Endothelial cell of umbilical vein (primary cell): ENCODE measurements at places on chromosomes 5 and 9. TPM values are rescaled to one million over a fixed set of nuclear protein-coding genes. Genes with fewer than 3 reads are reported as not detected.

GRCh38 chr5:143739746-143740145, 72.2 kb upstream of the HMHB1 start:
- no peaks in the 10 kb centered on the region for H3K4me1 ChIP-seq
- no peaks in the 10 kb centered on the region for H3K36me3 ChIP-seq
- H3K4me3 ChIP-seq: no peak overlapping the region
- DNase-seq: no peak
- H3K27me3 ChIP-seq: no peaks in the 10 kb centered on the region

DNA sequence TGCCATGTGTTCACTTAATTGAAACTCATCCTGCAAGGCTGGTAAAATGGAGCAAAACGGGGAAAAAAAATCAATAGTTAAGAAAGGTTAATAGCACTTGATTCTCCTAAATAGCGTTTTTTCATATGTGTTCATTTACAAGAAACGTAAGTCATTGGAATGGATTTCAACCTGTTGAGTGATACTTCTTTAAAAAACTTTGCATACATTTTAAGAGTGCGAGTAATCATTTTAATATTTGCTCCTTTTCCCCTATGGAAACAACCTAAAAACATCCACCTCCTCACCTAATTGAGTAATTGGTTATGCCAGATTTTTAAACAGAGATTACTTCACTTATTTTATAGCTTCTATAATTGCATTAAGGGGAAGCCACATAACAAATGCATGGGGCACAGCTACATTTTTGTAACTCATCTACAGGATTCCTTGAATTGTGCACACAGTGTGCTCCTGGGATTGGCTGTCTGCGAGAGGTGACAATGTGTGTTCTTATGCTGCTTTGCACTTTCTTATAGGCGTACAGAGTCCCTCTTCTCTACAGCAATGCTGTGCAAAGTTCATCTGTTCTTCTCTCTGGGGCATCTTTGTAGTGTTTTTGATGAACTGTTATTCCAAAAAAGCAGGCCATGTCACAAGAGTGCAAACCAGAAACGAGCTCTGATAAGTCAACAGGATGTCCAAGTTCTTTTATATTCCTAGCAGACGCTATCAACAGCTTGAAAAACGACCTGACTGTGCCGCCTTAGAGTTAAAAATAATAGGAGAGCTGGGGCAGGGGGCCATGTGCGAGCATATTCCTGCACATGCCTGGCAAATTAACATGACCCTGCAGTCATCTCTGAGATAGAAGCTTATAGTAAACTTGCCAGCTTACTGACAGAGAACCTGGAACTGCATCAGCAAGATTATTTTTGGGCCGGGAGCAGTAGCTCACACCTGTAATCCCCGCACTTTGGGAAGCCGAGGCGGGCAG, 117.9 kb downstream of the GOLPH3 start:
- no peaks in the 10 kb centered on the region for H3K4me1 ChIP-seq
- no peak overlapping the region for H3K4me3 ChIP-seq
- no peaks in the 10 kb centered on the region for H3K27me3 ChIP-seq
- no peak overlapping the region for H3K27ac ChIP-seq
- H3K36me3 ChIP-seq: no peaks in the 10 kb centered on the region
- DNase-seq: no peak

DNA sequence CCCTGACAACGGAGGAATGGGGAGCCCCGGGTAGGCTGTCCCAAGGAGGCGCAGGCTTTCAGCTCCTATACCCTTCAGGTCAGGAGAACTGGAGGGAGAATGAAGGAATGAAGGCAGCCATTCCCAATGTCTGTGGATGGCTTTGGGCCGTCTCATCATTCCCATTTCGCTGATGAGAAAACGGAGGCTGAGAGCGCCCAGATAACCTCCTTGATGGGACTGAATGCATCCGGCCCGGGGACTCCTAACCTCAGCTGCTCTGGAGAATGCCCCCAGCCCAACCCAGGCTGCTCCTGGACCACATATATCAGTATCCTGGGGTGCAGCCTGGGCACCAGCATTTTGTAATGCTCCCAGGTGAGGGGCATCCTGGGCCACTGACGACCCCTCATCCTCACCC, 52.6 kb upstream of the RNU6ATAC start:
- DNase-seq: no peak
- H3K27ac ChIP-seq: no peak overlapping the region
- H3K4me1 ChIP-seq: no peaks in the 10 kb centered on the region
- H3K27me3 ChIP-seq: no peaks in the 10 kb centered on the region
- H3K36me3 ChIP-seq: no peaks in the 10 kb centered on the region

DNA sequence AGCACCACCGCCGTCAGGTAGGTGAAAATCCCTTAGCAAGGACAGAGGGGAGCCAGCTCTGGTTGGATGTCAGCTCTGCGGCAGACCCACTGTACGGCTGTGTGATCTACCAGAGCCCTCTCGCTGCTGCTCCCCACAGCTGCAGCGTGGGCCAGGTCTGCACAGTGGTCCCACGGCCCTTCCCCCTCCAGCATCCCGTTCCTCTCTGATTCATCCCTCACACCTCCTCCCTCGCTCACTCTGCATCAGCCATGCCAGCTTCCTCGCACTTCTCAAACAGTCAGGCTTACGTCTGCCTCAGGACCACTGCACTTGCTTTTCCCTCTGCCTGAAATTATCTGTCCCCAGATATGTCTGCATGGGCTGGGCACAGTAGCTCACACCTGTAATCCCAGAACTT, 26.6 kb upstream of the CFAP157 start:
- H3K27me3 ChIP-seq: no peaks in the 10 kb centered on the region
- H3K27ac ChIP-seq: no peak overlapping the region
- no peaks in the 10 kb centered on the region for H3K4me1 ChIP-seq
- H3K36me3 ChIP-seq: peaks cover 49% of the 10 kb centered on the region
- no peak overlapping the region for H3K4me3 ChIP-seq

DNA sequence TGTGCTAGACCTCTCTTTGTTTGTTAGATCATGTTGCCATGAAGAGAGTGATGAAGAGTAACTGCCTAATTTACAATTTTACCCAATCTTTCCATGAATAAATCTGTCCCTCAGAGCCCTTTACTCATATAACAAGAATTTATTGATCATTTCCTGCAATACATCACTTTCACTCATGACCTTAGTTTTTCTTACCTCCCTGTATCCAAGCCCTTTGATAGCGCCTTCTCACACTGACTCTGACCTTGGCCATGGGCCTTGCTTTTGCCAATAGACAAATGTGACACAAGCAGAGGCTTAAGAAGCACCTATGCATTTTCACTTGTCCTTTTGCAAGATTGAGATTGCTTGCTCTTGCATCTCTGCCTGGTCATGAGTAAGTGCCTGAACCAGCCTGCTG, 288.1 kb downstream of the NNT start:
- no peaks in the 10 kb centered on the region for H3K27me3 ChIP-seq
- H3K36me3 ChIP-seq: no peaks in the 10 kb centered on the region
- H3K4me1 ChIP-seq: no peaks in the 10 kb centered on the region
- DNase-seq: no peak
- no peak overlapping the region for H3K27ac ChIP-seq

GRCh38 chr5:110354915-110355644, 371.4 kb downstream of the TMEM232 start:
- H3K27me3 ChIP-seq: no peaks in the 10 kb centered on the region
- H3K4me3 ChIP-seq: no peak overlapping the region
- no peaks in the 10 kb centered on the region for H3K36me3 ChIP-seq
- no peak for DNase-seq
- H3K27ac ChIP-seq: no peak overlapping the region

DNA sequence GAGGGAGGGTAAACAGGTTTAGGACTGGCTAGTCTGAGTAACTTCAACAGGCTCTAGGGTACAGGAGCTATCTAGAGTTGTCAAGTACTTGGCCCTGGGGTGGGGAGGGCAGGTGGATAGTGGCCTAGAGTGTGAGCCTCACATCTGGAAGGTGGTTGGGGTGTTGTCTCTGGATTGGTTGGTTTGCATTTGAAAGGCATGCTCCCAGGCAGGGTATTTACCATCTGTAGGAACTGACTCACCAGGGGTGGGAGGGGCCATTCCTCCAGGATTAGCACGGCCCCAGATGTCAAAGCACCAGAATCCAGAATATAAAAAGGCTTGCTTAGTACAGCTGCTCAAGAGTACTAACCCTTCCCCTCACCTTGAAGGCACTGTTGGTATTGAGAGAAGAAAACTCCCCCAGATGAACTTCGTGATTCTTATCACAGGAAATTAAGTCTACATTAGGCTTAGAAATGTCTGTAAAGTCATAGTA, 193.3 kb downstream of the NTRK2 start:
- no peak overlapping the region for H3K4me3 ChIP-seq
- peaks cover 21% of the 10 kb centered on the region for H3K4me1 ChIP-seq
- no peaks in the 10 kb centered on the region for H3K27me3 ChIP-seq
- no peaks in the 10 kb centered on the region for H3K36me3 ChIP-seq
- peak; percentile 90 for DNase-seq

GRCh38 chr5:159972538-159973362, 36.2 kb upstream of the TTC1 start:
- H3K4me3 ChIP-seq: no peak overlapping the region
- DNase-seq: no peak
- no peak overlapping the region for H3K27ac ChIP-seq
- peaks cover 35% of the 10 kb centered on the region for H3K27me3 ChIP-seq

DNA sequence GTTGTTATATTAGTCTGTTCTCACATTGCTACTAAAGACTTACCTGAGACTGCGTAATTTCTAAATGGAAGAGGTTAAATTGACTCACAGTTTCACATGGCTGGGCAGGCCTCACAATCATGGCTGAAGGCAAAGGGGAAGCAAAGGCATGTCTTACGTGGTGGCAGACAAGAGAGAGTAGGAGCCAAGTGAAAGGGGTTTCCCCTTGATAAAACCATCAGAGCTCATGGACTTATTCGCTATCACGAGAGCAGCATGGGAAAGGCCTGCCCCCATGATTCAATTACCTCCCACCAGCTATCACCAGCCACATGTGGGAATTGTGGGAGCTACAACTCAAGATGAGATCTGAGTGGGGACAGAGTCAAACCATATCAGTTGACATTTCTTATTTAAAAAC, 374.5 kb upstream of the RORB start:
- H3K27me3 ChIP-seq: no peaks in the 10 kb centered on the region
- no peaks in the 10 kb centered on the region for H3K36me3 ChIP-seq
- H3K4me1 ChIP-seq: no peaks in the 10 kb centered on the region
- no peak overlapping the region for H3K27ac ChIP-seq

- DNase-seq: no peak
- no peak overlapping the region for H3K27ac ChIP-seq
- no peaks in the 10 kb centered on the region for H3K36me3 ChIP-seq
- no peak overlapping the region for H3K4me3 ChIP-seq
These were observed 8.3 kb downstream of the FABP6 start for GRCh38 chr5:160237571-160238093.

GRCh38 chr9:71058660-71059059, 62.8 kb downstream of the TRPM3 start:
- H3K27me3 ChIP-seq: no peaks in the 10 kb centered on the region
- no peaks in the 10 kb centered on the region for H3K4me1 ChIP-seq
- no peak overlapping the region for H3K4me3 ChIP-seq
- DNase-seq: no peak
- no peaks in the 10 kb centered on the region for H3K36me3 ChIP-seq
- H3K27ac ChIP-seq: no peak overlapping the region

GRCh38 chr9:12770261-12770660, 4.6 kb upstream of the LURAP1L start:
- H3K4me1 ChIP-seq: peaks cover 2% of the 10 kb centered on the region
- no peak for DNase-seq
- H3K27ac ChIP-seq: no peak overlapping the region
- no peaks in the 10 kb centered on the region for H3K36me3 ChIP-seq
- no peak overlapping the region for H3K4me3 ChIP-seq

DNA sequence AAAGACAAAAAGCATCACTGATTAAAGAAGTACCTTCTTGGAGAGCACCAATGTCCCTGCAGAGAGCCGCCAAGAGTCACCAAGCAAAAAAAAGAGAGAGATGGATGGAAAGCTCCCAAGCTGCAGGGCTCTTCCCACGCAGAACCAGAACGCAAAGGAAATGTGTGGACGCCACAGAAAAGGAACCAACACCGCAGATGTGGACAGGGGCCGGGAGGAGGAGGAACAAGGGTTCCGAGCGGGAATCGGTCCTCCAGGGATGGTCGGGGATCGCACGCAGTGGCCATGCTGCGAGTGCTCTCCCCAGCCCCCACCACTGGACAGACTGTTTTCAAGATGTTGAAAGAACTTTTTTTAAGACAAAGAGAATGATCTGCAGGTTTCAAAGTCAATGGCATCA, 40.2 kb upstream of the ZNF354A start:
- no peak overlapping the region for H3K4me3 ChIP-seq
- no peak overlapping the region for H3K27ac ChIP-seq
- H3K36me3 ChIP-seq: no peaks in the 10 kb centered on the region
- no peak for DNase-seq
- H3K27me3 ChIP-seq: no peaks in the 10 kb centered on the region

GRCh38 chr5:80082731-80083100, 47.6 kb downstream of the THBS4 start:
- peak; percentile 59 for DNase-seq
- H3K36me3 ChIP-seq: no peaks in the 10 kb centered on the region
- H3K4me1 ChIP-seq: no peaks in the 10 kb centered on the region
- H3K27me3 ChIP-seq: no peaks in the 10 kb centered on the region

DNA sequence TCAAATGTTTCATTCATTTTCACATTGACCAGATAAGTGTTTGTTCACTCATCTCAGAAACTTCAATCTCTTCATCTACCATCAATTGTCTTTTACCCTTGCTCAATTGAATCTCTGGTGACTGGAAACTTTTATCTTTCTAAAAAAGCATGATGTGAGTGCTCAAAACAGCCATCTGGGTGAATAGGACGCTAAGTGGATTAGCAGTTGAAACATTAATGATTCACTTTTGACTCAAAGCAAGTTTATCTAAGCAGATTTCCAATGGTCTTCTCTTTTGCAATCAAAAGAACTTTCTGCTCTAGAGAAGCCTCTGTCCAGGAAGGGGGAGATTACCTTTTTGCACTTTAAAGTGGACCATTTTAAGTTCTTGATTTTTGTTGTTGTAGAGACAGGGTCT, 22.2 kb downstream of the KLF4 start:
- no peaks in the 10 kb centered on the region for H3K36me3 ChIP-seq
- H3K27me3 ChIP-seq: peaks cover 3% of the 10 kb centered on the region
- no peak for DNase-seq
- no peak overlapping the region for H3K27ac ChIP-seq
- H3K4me3 ChIP-seq: no peak overlapping the region
- H3K4me1 ChIP-seq: peaks cover 3% of the 10 kb centered on the region

PLAC8L1 gene
- total RNA-seq: 0.80 and 1.1 TPM in 2 replicates

PAXX gene
- 35.0 and 38.7 TPM in 2 replicates for total RNA-seq

NMUR2 gene
- total RNA-seq: not detected in 2 replicates

CFAP77 gene
- not detected in 2 replicates for total RNA-seq

RELL2 gene
- total RNA-seq: 3.1 and 3.6 TPM in 2 replicates

TAF1L gene
- total RNA-seq: not detected in 2 replicates

SLC25A2 gene
- total RNA-seq: 0.39 and 0.46 TPM in 2 replicates
